Cerebellar nuclear complex (tissue), 1 donor: ENCODE measurements at places on chromosomes 2 and 18.

DNA sequence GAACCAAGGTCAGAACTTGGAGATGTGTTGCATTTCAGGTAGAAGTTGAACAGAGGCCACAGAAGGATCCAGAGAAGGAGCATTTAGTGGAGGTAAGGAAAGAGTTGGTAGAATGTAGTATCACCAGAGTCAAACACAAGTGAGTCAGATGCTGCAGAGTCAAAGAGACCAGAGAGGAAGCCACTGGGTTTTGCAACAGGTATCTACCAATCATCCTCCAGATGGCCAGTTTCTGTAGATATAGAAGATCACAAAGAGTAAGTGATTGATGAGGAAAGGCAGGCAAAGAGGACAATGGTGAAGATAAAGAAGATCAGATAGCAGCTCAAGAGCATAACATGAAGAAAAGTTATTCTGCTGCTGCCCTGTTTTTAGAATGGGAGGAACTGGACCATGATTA is 75.9 kb downstream of the GTF3C3 start:
- DNase-seq, result no peak

- no peak for DNase-seq
Measured at GRCh38 chr18:35588995-35589394, 7.5 kb downstream of the GALNT1 start.

- no peak for DNase-seq
Measured at GRCh38 chr2:81043681-81044080, 739.1 kb upstream of the LRRTM1 start.

DNA sequence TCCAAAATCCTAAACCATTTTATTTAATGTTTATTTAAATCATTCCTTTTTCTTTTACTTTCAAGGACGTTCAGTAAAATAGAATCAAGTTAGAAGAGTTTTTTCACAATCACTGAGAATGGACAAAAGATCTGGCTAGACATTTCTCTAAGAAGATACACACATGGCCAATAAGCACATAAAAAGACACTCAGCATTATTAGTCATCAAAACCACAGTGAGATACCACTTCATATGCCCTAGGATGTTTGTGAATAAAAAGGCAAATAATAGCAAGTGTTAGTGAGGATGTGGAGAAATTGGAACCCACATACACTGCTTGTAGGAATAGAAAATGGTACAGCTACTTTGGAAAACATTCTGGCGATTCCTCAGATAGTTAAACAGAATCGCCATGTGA is 76.1 kb downstream of the RHBDD1 start:
- DNase-seq, result no peak

GRCh38 chr2:145017149-145017548 is 497.2 kb upstream of the ZEB2 start:
- no peak for DNase-seq

DNA sequence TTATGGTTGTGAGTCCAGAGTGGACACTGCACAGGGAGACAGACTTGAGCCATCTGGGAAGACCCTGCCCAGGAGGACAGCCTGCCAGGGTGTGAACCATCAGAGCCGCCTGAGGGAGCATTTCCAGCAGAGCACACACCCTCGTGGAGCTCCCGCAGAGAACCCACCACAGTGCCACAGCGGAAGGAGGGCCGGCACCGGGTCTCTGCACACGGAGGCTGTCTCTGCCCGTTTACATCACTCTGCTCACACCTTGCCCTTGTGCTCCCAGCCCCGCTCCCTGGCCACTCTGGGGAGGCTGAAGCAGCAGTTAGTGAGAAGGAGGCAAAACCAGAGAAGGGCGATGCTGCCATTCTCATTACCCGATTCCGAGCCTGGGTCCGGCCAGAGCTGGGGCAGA is 161.9 kb downstream of the KLHL29 start:
- no peak for DNase-seq
